Activated CD8-positive, alpha-beta memory T cell treated with anti-CD3 and anti-CD28 coated beads, Interleukin-2, amount 50 U/mL, for 4 hours (primary cell): ENCODE measurements at places on chromosomes 3 and 15.

- no peak for DNase-seq
These were observed 42.8 kb upstream of the SEC22A start for GRCh38 chr3:123158899-123159390.

DNA sequence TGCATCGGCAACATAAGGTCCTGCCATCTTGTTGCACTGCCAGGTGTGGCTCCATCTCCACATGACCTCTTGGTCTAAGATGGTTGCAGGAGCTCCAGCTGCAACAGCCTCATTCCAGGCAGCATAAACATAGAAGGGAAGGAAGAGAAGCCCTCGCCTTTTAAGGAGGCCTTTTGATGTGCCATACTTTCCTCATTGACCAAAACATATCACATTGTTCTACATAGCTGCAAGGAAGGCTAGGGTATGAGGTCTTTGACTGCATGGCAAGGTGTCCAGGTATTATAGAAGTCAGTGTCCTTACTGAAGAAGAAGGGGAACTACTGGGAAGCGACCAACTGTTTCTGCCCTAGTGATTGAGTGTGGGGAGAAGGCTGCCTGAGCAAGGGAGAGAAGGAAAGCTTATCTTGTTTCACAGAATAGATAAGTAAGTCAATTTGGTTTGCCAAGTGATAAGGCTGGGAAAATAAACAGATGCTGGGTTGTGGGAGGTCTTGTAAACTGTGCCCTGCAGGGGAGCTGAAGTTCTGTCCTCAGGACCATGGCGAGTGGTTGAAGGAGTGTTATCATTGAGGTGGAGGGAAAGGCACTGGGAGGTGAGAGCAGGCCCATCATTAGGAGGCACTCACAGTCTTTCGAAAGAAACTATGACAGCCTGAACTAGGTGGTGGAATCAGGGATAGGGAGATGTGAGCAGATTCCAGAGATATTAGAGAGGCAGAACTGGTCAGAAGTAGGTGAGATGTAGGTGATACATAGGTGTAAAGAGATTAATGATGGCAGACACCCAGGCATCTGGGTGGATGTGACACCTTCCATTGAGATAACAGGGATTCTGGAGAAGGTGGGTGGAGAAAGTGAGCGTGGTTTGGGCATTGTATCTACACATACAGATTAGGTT lies 93.8 kb upstream of the IGF1R start:
- DNase-seq: no peak

DNA sequence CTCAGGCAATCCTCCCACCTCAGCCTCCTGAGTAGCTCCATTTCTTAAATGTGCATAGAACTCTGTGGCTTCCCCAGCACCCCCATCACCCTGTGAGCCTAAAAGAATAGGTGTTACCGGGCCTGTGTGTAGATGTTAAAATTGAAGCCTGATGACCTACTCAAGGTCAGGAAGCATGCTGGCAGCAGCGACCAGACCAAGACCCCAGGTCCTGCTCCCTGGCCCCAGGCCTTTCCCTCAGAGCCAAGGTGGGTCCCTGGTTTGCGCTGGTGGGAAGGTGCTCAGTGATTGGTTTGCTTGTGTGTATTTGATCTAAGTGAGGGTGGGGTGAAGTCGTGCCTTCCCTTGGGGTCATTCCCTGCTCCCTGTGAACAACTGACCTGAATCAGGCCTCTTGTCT lies 18.4 kb upstream of the CRABP1 start:
- no peak for DNase-seq

- DNase-seq: no peak
These were observed 12.2 kb upstream of the SLC25A36 start for GRCh38 chr3:140929446-140929845.

GRCh38 chr15:26037369-26037768 lies 174.2 kb upstream of the ATP10A start:
- no peak for DNase-seq

DNA sequence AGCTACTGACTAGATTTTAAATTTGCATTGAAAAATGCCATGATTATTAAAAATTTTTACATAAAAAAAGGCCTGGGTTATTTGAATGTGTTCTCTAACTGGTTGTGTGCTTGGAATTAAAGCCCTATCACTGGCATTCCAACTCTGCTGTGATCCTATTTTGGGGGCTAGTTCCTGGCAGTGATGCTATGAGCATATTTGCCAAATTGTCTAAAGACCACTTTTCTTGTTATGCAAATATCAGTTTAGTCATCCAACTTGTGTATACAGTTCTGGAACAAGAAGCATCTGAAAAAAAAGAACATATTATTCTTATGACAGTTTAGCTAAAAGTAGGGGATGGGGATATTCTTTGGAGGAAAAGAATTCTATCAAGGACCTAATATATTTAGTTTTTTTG lies 243.4 kb upstream of the ZNF717 start:
- DNase-seq: no peak

DNA sequence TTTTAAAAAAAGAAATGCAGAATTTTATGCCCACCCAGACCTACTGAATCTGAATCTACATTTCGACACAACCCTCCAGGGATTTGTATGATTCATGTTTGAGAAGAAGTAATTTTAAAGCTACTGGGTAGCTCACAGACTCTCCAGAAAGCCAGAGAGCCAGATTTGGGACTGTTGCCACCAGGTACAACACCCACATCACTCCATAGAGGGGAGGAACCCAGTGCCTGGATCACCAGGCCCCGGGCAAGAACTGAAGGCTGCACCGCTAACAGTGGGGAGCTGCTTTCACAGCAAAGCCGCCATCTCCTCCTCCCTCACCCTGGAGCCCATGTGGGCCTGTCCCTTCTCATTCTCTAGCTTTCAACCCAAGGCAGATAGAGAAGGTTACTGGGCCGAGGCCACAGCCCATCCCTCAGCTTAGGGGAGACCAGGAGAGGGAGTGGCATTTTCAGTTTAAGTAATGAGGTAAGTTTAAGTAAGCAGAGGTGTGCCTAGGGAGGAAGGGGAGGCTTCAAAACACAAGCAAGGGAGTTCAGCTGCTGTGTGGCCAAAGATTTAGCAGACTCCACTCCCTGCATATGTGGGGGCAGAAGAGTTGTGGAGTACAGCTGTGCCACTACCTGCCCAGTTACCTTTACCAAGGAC lies 109.8 kb downstream of the IL12A start:
- DNase-seq: no peak

DNA sequence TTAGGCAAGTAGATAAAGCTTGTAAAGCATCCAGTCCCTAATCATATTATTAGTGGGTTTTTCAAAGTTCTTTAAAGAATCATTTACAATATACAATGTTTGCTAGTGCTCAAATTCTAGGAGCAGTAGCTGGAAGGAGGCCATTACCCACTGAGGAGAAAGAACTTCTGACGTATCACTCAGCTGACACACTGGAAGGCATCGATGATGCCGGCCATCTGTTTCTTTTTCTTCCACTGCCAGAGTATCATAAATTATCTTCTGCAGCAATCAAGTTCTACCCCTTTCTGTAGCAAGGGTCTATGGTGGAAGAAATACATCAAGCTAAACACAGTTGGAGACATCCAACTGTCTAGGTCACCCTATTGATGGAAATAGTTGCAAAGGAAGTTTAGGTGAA lies 243.2 kb upstream of the LRRN1 start:
- DNase-seq: no peak

- DNase-seq: peak; percentile 35
These were observed 321.5 kb upstream of the ICE2 start for GRCh38 chr15:60800299-60801072.

GRCh38 chr15:34436126-34436955 lies 1.3 kb downstream of the GOLGA8A start:
- no peak for DNase-seq

DNA sequence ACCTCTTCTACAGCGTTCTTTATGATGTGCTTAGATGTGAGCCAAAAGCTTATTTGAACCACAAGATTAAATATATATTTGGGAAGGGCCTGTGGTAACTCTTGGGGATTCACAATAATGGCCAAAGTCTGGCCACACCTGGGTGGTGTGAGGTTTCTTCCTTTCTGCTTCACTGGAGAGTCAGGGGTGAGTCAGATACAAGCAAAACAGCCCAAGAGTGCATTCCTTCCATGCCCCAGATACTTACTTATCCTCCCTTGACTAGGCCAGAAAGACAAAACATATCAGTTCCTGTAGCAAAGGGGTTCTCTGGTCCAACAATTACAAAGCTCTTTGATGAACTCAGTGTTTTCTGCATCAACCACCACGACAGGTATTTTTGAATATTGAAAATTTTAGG lies 941 bp downstream of the ZBED2 start:
- DNase-seq: no peak

DNA sequence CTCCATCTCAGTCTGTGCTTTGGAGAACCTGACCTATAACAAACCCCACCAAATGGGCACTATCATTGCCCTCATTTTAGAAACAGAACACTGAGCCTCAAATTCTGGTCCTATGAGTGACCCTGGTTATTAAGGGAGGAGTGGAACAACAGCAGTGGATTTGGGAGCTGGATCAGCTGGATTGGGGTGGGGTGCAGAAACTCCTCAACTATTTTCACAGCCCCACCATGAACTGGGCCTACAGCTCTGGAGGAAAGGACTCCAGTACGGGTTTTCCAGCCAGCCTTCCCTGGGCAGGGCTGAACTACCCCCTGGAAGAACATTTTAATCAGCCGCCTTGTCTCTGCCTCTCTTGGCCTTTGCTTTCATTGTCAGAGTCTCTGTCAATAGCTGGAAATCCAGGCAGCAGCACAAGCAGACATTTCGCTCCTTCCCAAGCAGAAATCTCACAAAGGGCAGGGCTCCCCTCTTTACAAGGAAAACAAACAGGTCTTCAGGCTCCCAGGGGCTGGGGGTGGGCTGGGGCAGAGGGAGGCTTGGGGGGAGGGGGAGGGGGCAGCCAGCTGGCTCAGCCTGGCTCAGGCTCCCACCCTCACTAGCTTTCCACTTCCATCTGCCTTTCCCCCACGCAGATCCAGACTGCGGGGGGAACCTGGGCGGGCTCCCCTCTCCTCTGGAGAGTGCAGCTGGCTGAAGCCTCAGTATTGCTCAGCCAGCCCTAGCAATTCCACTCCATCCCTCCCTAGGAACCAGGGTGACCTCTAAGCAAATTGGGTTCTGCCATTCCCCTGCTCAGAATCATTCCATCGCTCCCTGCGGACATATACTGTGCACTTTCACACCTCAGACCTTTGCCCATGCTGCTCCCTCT lies 13.7 kb upstream of the TLE3 start:
- DNase-seq: no peak

- DNase-seq: no peak
These were observed 66.6 kb downstream of the IGF1R start for GRCh38 chr15:98714922-98715321.

- DNase-seq: no peak
These were observed 381.4 kb downstream of the TBC1D5 start for GRCh38 chr3:17360991-17361390.

DNA sequence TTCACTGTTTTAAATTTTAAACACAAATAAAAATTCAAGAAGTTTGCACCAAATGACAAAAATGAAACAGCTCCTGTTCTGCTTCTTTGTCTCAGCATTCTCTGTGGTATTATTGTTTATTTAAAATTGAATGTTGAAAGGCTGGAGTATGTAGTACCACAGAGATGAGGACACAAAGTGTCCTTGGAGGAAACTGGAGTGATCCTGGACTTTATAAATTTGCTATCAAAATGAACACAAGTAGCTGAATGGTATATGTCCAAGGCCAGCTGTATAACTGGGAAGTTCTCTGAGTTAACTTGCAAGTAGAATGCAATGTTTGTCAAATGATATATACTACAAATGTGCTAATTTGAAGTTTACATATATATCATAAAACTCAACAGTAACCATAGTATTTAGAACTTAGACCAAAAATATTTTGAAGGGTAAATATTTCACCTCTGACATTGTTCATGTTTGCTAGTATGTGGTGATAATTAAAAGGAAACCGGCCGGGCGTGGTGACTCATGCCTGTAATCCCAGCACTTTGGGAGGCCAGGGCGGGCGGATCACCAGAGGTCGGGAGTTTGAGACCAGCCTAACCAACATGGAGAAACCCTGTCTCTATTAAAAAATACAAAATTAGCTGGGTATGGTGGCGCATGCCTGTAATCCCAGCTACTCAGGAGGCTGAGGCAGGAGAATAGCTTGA lies 12.3 kb downstream of the BTLA start:
- no peak for DNase-seq

DNA sequence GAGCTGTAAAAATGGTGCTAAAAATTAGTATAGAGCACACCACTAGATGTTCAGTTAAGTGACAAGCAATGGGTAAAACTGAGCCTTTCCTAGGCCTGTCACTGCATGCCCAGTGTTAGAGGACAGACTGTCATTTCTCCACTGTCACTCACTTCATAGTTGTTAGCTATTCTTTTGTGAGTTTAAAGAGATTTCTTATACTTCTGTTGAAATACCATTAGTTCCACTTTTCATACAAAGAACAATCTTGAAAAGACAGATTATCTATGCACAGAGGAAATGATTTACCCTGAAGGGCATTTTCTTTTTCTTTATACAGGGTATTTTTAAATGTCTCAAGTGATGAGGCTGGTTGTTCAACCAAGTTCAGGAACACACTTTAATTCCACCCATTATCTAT lies 28.3 kb upstream of the CHMP2B start:
- DNase-seq: no peak

- no peak for DNase-seq
These were observed 163.1 kb downstream of the CHL1 start for GRCh38 chr3:359672-360071.

DNA sequence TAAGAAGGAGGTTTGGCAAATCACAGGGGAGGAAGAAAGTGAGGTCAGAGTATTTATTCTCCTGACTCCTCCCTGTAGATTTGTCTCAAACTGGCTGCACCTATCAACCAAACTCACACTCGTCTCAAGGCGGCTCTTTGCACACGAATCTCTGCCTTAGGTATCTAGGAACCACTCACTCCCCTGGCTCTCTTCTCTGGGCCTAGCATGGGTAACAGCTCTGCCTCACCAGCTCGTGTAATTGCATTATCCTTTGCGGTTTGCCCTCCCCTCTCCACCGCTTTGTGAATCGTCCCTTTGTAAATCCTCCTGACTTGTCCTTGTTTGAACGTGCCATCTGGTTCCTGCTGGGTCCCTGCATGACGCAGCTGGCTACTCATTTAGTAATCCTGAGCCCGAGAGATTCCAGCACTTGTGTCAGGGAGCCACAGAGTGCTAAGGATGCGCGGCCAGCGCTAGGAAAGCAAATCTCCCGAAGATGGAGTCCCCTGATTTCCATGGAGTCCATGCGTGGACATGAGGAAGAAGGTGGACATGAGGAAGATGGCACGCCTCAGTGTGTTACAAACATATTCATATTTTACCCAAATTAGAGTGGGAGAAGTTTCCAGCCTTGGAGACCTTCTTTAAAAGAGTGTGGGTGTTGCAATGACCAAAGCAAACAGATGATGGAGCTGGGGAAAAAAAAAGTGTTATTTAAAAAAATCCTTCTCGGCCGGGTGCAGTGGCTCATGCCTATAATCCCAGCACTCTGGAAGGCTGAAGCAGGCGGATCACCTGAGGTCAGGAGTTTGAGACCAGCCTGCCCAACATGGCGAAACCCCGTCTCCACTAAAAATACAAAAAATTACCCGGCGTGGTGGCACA lies 26.7 kb downstream of the NRROS start:
- no peak for DNase-seq

DNA sequence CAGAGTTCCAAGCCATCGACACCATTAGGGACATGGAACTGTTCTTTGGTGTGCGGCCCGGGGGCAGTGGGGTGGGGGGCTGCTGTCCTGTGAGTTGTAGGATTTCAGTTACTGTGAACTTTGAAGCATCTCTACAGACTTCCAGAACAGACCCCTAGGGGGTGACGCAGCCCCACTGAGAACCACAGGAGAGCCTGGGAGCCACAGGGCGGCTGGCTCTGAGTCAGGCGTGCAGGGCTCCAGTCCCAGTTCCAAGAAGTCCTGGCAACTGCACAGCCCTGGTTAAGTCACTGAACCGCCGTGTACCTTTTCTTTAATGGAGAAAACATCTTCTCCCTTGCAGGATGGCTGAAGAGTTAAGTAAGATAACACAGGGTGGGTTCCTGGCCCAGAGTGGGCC lies 23.5 kb upstream of the LRTM1 start:
- DNase-seq: no peak
